Stimulated activated CD4-positive, alpha-beta T cell treated with anti-CD3 and anti-CD28 coated beads, TNF-alpha, amount 100 ng/mL, for 1 hour (primary cell): ENCODE measurements at places on chromosomes 7 and 10.

- no peak for DNase-seq
These were observed 56.8 kb upstream of the TMEM229A start for GRCh38 chr7:124089621-124090020.

DNA sequence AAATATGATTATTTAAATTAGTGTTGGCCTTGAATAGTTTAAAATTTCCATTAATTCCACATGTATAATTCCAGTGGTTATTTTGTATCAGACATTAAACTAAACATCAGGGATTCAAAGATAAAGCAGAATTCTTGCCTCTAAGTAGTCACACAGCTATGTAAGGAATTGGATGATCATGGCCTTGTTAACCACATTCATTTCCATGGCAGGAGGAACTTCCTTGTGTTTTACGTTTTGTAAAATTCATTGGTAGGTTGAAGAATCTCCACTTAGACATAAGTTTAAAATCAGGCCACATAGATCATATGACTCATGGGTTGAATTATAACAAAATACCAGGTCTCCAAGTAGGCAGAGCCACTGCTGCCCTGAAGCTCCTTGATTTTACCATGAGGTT, 289.7 kb downstream of the PLXDC2 start:
- DNase-seq: no peak

- DNase-seq: peak; percentile 55
These were observed 41.5 kb upstream of the BNIP3 start for GRCh38 chr10:132023092-132023811.

DNA sequence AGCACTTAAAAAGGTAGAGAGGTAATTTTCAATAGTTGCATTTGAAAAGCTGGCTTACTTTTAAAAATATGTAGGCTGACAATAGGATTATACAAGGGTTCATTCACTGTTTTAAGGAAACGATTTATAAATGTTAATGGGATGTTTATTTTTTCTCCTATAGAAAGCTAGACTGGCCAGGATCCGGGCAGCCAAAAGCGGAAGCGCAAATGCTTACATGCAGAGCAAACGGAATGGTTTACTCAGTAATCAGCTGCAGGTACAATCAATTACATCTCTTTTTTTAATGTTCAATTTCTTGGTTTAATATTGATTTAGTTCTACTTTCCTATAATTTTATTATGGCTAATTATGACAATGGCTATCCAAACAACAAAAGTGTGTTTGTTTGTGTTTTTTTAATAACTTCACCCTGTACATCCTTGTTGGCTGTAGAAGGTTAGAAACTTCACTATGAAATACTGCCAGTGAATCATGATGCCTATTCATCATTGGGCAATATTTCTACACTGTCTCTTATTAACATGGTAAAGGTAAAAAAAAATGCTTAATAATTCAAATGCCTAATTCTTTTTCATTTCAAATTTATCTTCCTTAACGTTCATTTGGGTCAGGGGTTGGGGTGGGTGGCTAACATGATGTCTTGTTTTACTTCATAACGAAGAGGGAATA, 116.4 kb downstream of the TSPAN12 start:
- no peak for DNase-seq
